Effector memory CD4-positive, alpha-beta T cell (primary cell): ENCODE measurements at places on chromosomes 11 and 22.

DNA sequence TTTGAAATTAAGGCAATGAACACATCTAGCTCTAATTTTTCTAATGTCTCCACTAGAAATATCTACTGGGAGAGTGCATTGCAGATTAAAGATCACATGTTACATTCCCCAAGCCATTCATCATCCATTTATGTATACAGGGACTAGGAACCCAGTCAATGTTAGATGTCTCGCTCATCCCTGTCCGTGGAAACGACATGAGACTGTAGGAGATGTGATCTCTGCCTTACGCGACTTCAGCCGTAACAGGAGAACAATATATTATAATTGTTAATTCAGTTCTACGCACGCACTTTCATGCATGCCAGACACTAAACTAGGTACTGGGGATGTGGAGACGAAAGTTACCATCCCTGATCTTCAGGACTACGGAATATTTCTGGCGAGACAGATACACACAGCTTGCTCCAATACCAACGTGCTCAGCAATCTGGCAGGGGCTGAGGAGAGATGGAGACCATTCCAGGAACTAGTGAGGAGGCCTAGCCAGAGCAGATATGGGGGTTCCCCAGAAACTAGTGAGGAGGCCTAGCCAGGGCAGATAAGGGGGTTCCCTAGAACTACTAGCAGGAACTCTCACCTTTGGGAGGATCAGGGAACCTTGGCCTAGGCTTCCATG lies 706 bp downstream of the DCPS start:
- no peaks in the 10 kb centered on the region for H3K27me3 ChIP-seq
- H3K27ac ChIP-seq, result peak overlapping the region; percentile 93

- no peaks in the 10 kb centered on the region for H3K27me3 ChIP-seq
- no peak for DNase-seq
- no peak overlapping the region for H3K27ac ChIP-seq
- H3K4me3 ChIP-seq, result no peak overlapping the region
- no peaks in the 10 kb centered on the region for H3K4me1 ChIP-seq
- no peaks in the 10 kb centered on the region for H3K36me3 ChIP-seq
Measured at GRCh38 chr22:40008726-40009291, 14.1 kb downstream of the FAM83F start.

DNA sequence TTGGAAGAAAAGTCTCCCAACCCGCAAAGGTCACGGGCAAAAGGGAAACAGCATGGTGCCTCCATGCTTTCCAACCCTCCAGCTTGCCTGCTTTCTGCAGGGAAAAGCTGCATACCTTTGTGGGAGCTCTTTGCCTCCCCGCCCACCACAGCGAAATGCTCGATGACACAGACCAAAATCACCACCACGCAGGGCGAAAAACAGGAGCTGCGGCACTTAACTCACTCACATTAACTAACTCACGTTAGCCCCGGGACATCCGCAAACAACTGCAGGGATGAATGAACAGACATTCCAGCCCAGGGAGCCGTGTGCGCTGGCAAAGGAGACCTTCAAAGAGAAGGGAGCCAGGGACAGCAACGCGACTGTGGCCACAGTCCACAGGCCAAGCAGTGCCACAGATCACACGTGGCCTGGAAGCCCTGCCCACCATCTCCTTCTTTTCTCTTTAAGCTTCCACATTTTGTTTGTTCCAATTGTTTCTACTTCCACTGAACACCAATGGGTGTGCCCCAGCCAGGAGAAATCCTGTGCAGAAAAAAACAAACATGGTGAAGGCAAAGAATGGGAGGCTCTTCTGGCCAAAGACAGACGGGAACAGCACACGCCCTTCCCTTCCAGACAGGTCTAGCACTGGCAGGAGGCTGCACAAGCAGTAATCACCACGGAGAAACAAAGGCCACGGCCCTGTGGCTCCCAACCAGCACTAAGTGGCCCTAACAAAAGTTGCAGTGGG lies 39.3 kb downstream of the DUSP8 start:
- no peak for DNase-seq
- peaks cover 30% of the 10 kb centered on the region for H3K36me3 ChIP-seq
- H3K4me3 ChIP-seq, result no peak overlapping the region
- no peak overlapping the region for H3K27ac ChIP-seq
- peaks cover 8% of the 10 kb centered on the region for H3K4me1 ChIP-seq

GRCh38 chr11:64342869-64343745 lies 3.1 kb downstream of the CCDC88B start:
- peaks cover 37% of the 10 kb centered on the region for H3K36me3 ChIP-seq
- H3K4me1 ChIP-seq, result peaks cover 31% of the 10 kb centered on the region
- DNase-seq, result no peak
- H3K27ac ChIP-seq, result no peak overlapping the region
- H3K4me3 ChIP-seq, result no peak overlapping the region
- no peaks in the 10 kb centered on the region for H3K27me3 ChIP-seq

DNA sequence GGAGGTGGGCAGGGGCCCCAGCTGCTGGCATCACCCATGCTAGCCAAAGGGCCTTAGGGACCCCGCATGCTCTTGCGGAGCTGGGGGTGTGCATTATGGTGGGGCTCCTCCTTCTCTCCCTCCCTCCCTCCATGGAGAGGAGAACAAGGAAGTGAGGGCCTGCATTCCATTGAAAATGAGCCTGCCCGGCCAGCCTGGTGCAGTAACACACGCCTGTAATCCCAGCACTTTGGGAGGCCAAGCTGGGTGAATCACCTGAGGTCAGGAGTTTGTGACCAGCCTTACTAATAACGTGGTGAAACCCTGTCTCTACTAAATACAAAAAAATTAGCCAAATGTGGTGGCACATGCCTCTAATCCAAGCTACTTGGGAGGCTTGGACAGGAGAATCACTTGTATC lies 22.4 kb downstream of the SNAP29 start:
- peaks cover 30% of the 10 kb centered on the region for H3K36me3 ChIP-seq
- no peak overlapping the region for H3K27ac ChIP-seq
- H3K27me3 ChIP-seq, result no peaks in the 10 kb centered on the region
- DNase-seq, result no peak

DNA sequence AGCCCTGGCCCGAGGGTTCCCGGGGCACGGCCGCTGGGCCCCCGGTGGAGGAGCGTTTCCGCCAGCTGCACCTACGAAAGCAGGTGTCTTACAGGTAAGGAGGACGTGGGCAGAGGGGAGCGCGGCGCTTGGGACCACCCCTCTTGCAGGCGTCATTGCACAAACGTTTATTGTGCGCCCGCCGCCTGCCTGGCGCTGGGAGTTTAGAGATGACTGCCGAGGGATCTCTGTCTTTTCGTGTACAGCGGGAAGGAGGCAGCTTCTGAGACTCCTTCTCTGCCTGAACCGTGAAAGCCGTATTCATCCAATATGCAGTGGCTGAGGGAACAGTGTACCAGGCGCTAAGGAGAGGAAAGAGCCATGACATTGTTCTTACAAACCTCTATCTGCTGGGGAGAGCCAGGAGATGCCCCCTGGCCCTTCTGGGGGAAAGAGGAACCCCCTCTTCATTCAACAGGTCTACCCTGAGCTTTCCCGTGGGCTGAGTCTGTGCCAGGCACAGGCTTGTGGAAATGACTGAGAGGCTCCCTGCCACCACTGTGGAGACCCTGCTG lies 13.8 kb upstream of the DGKZ start:
- no peaks in the 10 kb centered on the region for H3K27me3 ChIP-seq
- no peak for DNase-seq

DNA sequence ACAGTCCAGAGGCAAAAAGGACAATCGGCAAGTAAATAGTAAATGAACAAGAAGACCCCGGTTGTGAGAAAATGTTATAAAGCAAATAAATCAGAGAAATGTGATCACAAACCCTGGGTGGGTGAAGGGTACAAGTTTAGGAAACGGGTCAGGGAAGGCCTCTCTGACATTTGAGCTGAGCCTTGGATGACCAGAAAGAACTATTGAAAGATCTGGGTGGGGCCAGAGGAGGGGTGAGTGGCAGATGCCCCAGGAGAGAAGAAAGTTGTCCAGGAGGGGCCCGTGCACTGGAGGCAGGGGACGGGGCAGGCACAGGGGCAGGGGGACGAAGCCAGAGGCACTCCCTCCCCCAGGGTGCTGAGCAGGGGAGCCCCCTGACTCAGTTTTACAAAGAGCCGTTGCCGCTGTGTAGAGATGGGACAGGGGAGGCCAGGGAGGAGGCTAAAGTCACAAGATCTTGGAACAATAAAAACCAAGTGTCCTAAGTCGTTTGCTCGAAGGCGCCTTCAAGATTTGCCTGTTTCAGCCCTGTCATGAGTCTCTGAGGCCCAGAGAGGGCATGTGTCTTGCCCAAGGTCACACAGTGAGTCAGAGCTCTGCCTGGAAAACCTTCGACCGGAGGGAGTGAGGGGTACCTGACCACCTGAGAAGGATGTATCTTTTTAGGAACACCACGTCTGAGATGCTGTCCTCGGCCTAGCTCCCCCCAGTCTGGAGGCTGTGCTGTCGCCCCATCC lies 10.8 kb upstream of the PDGFB start:
- H3K4me3 ChIP-seq, result no peak overlapping the region
- no peaks in the 10 kb centered on the region for H3K36me3 ChIP-seq
- H3K27me3 ChIP-seq, result no peaks in the 10 kb centered on the region
- H3K4me1 ChIP-seq, result peaks cover 25% of the 10 kb centered on the region
- DNase-seq, result no peak

- no peak for DNase-seq
- H3K4me3 ChIP-seq, result no peak overlapping the region
- H3K27me3 ChIP-seq, result no peaks in the 10 kb centered on the region
Measured at GRCh38 chr11:55895216-55895615, 12.1 kb downstream of the TRIM51 start.

DNA sequence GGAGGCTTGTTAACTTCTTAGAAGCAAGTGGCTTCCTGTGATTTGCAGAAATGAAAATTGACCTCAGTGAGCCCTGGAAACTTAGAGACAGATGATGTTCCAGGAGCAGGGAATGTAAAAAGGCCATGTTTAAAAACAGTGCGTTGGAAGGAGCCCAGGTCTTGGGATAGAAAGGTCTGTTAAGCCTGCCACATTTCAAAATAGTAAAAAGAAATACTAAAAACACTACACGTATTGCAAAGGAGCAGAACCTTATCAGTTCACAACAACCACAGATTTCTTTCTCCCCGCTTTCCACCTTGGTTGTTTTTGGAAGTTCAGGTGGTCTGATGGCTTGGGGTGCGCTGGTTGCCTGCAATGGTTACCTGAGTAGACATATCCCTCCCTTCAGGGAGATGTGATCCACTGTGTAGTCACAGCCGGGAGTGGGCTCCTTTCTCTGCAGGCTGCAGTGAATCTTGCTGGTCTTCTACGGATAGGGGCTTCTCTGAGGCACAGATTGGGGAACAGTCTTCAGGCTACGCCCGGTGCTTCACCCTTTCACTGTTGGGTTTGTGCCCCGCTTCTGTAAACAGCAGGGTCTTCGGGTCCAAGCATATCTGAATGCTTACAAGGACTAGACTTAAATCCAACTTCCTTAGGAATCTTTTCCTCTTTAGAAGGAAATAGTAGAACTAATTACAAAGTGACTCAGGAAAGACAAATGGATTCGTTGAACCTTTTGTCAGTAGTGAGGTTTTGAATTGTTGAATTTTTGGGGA lies 1.9 kb downstream of the TEAD1 start:
- peaks cover 14% of the 10 kb centered on the region for H3K4me1 ChIP-seq
- no peaks in the 10 kb centered on the region for H3K36me3 ChIP-seq
- peaks cover 41% of the 10 kb centered on the region for H3K27me3 ChIP-seq
- H3K4me3 ChIP-seq, result no peak overlapping the region

DNA sequence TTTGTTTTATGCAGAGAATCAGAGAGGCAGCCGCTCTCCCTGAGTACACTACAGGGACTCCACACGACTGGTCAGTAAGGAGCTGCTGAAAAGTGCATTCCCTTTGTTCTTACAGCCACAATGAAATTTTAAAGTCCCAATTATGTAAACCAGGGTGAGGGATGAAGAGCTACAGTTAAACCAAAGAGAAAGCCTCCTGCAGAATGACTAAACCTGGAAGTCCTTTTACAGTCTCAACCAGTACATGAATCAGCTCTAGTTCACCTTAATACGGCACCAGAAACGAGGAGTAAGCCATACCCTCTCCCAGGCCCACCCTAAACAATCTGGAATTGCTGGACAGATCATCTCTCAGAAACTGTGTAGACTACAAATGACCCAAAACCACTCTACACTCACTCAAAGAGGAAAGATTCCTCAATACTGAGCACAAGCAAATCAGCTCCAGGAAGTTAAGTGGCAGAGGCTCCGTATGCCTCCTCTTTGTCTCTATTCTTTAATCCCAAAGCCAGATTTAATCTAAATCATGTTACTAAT lies 113.1 kb downstream of the RBFOX2 start:
- H3K4me3 ChIP-seq, result no peak overlapping the region
- no peaks in the 10 kb centered on the region for H3K36me3 ChIP-seq
- DNase-seq, result no peak
- no peaks in the 10 kb centered on the region for H3K27me3 ChIP-seq

DNA sequence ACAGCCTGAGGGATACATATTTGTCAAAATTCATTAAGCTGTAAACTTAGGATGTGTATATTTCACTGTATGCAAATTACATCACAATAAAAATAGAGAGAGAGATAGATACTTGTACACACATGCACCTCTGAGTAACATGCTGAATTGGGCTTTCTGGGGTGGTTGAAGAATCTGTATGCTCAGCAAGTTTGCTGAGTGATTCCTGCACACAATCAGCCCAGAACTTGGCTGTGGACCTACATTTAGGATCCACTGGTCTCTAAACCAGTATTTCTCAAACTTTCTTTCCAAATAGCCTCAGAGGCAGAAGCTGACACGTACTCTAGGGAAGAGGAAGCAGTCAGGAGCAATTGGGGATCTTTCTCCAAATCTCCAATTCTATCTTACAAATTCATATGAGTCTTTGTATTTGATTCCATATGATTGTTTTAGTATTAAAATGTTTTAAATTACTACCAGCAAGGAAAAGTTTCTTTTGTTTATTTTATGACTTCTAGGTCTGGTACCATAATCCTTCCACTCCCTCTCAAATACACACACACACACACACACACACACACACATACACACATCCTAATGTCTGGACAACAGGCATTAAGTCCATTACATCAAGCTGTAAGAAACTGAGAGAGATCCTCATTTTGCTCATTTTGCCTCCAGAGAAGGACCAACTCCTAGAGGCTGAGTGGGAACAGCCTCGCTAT lies 20.0 kb downstream of the SYT13 start:
- H3K4me1 ChIP-seq, result no peaks in the 10 kb centered on the region
- no peak overlapping the region for H3K27ac ChIP-seq
- DNase-seq, result no peak
- no peaks in the 10 kb centered on the region for H3K36me3 ChIP-seq
- no peak overlapping the region for H3K4me3 ChIP-seq

DNA sequence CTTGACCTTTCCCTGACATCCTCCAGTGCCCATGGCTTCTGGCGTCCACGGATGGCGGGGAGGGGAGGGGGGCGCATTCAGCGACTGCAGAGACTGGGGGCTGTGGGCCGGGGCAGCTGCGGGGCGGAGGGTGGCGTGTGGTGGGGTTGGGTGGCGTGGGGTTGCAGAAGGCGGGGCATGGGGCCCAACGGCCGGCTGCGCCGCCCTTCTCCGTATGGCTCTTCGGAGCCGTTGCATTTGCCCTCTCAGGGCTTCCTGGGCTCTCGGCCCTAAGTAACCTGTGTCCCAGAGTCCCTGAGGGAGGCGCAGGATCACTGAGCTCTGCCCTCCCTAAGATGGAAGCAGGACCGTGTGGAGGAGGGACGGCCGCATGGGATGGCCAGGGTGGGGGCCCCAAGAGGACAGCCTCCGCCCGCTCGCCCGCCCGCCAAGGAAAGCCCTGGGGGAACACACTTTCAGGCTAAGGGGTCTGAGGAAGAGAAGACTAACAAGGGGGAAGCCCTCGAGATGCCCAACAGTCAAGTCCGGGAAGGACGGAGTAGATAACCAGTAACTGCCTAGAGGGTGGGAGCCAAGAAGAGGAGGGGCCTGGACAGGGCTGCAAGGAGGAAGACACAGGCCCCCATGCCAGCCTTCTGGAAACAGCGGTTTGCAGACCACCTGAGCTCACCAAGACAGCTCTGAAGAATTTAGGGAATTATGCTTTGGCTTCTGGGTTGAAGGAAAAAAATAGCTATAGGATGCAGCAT lies 9.2 kb upstream of the AIFM3 start:
- peaks cover 15% of the 10 kb centered on the region for H3K4me1 ChIP-seq
- no peak for DNase-seq
- H3K36me3 ChIP-seq, result peaks cover under 1% of the 10 kb centered on the region
- peak overlapping the region; percentile 43 for H3K4me3 ChIP-seq
